ENCODE measurements at places on chromosomes 5 and 9. TPM values are rescaled to one million over a fixed set of nuclear protein-coding genes. Genes with fewer than 3 reads are reported as not detected.

DNA sequence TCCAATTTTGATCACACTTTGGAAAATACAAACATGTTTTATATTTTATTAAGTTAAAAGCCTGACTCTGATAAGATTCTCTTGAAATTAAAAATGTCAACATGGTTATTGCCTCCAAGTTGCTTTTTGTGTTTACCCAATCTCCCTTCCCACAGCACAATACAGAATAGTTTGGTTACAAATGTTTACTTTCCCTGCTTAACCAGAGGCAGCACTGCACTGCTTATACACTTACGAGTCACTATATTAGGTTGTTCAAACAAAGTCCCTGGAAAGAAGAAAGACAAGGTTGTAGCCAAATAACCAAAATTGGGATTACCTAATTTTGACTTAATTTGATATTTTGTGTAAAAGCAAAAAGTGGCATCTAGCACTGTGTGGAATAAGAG lies 25.9 kb downstream of the SRFBP1 start:
- DNase-seq: no peak

DNA sequence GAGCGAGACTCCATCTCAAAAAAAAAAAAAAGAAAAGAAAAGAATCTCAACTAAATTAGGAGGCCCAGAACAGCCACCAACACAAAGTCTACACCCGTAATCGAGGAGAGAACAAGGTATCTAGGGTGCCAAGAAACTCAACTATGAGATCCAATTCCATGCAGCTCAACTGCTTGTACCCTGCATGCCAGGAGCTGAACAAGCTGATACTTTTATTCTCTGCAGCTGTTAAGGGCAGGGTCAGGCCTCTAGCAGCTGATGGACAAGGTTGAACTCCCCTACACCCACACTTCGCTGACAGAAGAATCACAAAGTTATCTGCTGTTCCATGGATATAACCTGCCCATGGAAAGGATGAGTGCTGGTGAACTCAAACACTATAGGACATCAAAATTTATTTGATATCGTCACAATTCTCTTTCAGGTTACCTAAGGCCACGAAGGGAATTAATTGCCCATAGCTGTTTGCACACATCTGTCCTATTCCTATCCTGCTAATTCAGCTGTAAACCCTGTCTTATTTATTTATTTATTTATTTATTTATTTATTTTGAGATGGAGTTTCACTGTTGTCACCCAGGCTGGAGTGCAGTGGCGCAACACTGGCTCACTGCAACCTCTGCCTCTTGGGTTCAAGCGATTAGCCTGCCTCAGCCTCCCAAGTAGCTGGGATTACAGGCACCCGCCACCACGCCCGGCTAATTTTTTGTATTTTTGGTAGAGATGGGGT lies 20.7 kb downstream of the UBAP2 start:
- no peak for DNase-seq

DNA sequence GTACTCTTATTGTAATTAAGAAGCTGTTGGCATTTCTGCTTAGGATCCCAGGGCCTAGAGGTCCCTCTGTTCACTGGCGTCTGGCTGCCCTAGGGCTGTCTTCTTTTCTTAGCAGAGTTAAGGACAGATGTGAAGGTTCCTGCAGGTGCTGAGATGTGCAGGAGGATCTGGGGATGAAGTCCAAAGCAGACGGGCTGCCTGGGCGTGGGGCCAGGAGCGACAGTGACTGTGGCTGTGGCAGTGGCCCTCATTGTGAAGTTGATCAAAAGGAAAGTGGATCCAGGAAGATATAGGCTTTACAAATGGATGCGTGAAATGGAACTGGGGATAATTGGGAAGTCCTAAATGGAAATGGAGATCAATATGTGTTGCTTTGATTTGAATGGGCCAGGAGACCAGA lies 19.1 kb upstream of the SH3PXD2B start:
- no peak for DNase-seq

The SLC6A18 gene
- not detected for total RNA-seq

The PCDHA1 gene
- total RNA-seq: not detected

The PMPCA gene
- 58.5 TPM for total RNA-seq

The NR5A1 gene
- total RNA-seq: not detected

The ARSI gene
- total RNA-seq: 0.49 TPM

The CCNJL gene
- 5.7 TPM for total RNA-seq

DNA sequence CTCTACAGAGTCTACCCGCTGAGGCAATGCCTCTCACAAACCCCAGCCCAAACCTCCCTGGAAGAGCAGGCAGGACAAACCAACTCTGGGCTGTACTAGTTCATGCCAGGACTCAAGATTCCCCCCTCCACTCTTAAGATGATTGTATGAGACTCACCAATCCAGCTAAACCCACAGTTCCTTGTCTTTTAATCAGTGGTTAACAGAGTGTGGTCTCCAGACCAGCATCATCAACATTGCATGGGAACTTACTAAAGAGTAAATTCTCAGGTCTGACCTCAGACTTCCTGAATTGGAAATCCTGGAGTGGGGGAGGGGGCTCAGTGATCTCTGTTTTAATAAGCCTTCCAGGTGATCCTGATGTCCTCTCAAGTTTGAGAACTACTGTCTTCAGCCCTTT lies 240.9 kb downstream of the GAS1 start:
- no peak for DNase-seq

The TMC1 gene
- not detected for total RNA-seq

The CFAP90 gene
- 0.09 TPM for total RNA-seq

The PCDHB14 gene
- total RNA-seq: 5.9 TPM

DNA sequence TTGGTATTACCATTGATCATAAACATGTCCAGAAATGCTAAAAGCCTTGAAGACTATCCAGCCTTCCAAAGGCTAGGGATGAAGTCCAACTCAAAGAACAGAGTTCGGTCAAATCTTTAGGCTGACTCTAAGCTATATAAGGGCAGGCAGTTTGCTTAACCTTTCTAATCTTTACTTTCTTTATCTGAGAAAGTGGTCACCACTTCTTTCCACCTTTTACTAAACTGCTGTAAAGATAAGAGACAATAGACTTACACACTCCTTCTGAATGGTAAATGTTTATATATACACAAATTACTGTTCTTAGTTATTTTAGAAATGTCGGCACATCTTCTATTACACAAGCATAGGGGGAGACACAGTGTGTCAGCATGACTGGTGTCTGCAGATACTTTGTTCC lies 100.4 kb downstream of the NREP start:
- DNase-seq: no peak

GRCh38 chr9:15249042-15249818 lies 57.8 kb downstream of the TTC39B start:
- DNase-seq: no peak

All from right cardiac atrium (tissue), 5 donors.